ENCODE measurements at places on chromosomes 12 and 14. TPM values are rescaled to one million over a fixed set of nuclear protein-coding genes. Genes with fewer than 3 reads are reported as not detected.

Gene MYF6
- total RNA-seq = not detected

Gene CYP27B1
- total RNA-seq = 0.80 TPM

Gene TNS2
- total RNA-seq = 26.0 TPM

Gene PZP
- total RNA-seq = 0.05 TPM

Gene MMP17
- 1.9 TPM for total RNA-seq

Data from colonic mucosa (tissue), 4 donors.